ENCODE measurements at places on chromosomes 1 and 21.

DNA sequence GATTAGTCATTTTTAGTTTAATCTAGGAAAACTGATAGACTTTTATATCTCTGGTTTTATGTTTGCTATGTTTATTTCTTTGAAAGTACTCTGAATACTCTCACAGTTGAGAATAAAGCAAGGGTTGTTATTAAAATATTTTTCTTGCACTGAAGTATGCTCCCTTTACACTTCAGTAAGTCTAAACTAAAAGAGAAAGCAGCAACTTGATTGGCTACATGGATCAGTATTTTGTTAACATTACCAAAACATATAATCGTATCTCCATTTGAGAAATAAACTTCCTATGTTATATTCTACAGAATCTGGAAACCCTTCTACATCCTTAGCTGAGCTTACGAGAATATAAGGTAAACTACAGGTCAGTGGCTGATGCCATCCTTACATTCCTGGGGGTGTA lies 149.5 kb upstream of the HP1BP3 start:
- DNase-seq, result no peak

GRCh38 chr1:208885650-208886049 lies 641.5 kb upstream of the PLXNA2 start:
- no peak for DNase-seq

GRCh38 chr1:34131396-34132160 lies 33.5 kb downstream of the CSMD2 start:
- no peak for DNase-seq

GRCh38 chr1:183635099-183635605 lies 431 bp downstream of the ARPC5 start:
- DNase-seq, result no peak
